ENCODE measurements at places on chromosomes 2 and 18.

DNA sequence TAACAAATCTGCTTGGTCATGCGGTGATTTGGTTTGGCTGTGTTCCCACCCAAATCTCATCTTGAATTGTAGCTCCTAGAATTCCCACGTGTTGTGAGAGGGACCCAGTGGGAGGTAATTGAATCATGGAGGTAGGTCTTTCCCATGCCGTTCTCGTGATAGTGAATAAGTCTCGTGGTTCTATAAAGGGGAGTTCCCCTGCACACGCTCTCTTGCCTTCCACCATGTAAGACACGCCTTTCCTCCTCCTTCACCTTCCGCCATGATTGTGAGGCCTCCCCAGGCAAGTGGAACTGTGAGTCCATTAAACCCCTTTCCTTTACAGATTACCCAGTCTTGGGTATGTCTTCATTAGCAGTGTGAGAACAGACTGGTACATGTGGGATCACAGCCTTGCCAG lies 36.7 kb downstream of the TRABD2A start:
- DNase-seq = no peak

GRCh38 chr18:32469691-32470459 lies 807 bp downstream of the GAREM1 start:
- DNase-seq = no peak

DNA sequence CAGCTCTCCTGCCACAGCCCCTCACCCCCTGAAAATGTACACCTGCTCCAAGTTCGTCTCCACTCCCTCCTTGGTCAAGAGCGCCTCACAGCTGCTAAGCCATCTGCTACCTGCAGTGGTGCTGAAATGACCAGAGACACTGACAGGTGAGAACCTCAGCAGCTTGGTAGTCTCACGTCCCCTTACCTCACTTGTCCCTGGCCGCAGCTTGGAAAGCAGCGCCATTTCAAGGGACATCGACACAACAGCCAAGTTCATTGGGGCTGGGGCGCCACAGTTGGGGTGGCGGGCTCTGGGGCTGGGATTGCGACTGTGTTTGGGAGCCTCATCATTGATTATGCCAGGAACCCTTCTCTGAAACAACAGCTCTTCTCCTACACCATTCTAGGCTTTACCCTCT lies 47.5 kb downstream of the ANKRD44 start:
- no peak for DNase-seq

DNA sequence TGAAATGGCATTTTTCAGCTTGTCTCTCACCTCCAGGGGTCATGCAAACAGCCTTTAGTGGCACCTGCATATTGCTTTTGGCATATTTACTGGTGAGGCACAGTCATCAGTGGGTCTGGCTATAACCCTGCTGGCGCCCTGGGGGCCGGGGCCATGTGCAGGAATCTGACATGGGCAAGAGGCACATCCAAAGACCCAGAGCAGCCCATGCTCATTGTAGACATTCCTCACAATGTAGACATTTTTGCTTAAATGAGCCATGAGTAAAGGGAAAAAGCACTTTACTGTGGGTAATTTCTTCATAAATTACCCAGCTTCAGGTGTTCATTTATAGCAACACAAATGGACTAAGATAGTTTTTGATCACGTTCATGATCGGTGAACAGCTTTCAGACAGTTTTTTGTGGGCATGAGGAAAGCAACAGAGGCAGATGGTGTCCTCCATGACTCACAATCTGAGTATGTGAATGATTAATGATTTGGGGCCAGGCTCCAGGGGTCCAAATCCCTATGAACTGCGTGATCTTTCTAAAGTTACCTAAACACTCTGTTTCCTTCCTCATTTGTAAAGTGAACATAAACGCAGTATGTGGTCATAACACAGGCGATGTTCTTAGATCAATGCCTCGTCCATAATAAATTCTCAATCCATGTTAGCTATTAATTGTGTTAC lies 85.8 kb downstream of the LIPG start:
- no peak for DNase-seq

GRCh38 chr2:94870440-94871225 lies 597 bp upstream of the TEKT4 start:
- no peak for DNase-seq

GRCh38 chr2:207088839-207089238 lies 76.9 kb downstream of the KLF7 start:
- no peak for DNase-seq

- DNase-seq = no peak
Observed at GRCh38 chr2:2581331-2582159, 250.5 kb upstream of the MYT1L start.

GRCh38 chr2:232282508-232283055 lies 96.0 kb upstream of the ALPP start:
- no peak for DNase-seq

GRCh38 chr2:237882510-237883481 lies 23.4 kb downstream of the RAMP1 start:
- no peak for DNase-seq

- DNase-seq = no peak
Observed at GRCh38 chr18:59006461-59007067, 133.1 kb upstream of the SEC11C start.

DNA sequence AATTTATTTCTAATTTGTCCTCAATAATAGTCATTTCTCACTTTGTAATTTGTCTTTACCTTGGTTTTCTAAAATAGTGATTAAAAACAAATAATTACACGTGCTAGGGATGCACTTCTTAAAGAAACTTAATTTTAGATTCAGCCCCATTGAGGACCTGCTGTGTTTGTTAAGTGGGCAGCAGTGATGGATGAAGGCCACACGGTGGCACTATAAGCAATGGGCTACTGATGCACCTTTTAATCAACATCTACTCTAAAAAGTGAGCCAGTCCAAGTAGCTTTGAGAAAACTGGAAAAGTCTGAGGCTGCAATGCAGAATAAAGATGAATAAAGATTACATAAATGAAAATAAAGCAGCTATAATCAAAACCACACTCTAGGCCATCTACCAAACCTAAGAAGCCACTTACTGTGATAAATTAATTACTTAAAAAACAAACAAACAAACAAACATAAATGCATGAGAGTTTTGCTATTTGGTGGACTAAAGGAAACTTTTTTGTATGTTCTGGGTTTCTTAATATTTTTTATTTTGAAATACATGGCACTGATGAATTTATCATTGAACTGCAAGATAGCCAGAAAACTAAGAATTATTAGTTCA lies 89.3 kb downstream of the PDE11A start:
- DNase-seq = no peak

- DNase-seq = no peak
Observed at GRCh38 chr2:165547900-165548299, 78.4 kb downstream of the CSRNP3 start.

GRCh38 chr2:3126911-3127621 lies 250.6 kb downstream of the EIPR1 start:
- DNase-seq = no peak

DNA sequence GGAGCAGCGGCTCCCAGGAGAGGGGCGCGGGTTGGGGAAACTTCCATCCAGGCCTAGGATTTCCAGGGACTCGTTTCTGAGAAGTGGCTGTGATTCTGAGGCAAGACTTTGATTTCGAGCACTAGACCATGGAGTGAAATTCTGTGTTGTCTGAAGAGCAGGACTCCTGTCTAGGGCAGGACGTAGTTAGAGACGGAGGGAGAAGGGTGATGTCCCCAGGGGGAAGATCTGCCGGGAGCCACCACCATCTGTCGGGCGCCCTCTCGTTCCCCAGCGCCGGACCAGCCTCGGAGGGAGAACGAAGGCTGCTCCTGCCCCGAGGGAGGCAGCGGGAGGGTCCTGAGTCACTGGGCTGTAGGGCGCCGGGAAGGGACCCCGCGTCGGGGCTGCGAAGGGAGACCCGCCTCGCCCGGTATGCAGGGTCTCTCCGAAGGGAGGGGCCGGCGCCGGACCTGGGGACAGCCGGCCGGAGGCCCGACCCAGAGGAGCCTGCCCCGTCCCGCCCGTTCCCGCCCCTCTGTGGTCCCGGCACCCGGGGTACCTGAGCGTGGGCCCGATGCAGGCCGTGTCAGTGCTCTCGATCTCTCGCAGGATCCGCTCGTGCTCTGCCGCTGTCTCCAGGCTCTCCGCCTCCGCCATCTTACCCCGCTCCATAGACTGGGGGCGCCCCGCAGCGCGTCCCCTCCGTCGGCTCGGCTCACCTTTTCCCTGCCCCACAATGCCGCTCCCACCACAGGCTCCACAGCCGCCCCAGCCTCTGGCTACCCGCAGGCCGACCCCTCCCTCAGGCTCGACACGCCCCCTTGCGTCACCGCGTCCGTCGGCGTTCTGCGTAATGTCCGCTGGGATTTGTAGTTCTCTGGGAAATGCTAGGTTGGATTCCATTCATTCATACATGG lies at the start of gene EXOC6B:
Gene EXOC6B, minus strand, starts transcription at position 777 of the 899 bp plus-strand sequence.
- DNase-seq = peak; percentile 86

- DNase-seq = no peak
Observed at GRCh38 chr2:143435131-143435530, 305.9 kb downstream of the ARHGAP15 start.

GRCh38 chr2:233453916-233454315 lies 99.6 kb downstream of the DGKD start:
- no peak for DNase-seq

DNA sequence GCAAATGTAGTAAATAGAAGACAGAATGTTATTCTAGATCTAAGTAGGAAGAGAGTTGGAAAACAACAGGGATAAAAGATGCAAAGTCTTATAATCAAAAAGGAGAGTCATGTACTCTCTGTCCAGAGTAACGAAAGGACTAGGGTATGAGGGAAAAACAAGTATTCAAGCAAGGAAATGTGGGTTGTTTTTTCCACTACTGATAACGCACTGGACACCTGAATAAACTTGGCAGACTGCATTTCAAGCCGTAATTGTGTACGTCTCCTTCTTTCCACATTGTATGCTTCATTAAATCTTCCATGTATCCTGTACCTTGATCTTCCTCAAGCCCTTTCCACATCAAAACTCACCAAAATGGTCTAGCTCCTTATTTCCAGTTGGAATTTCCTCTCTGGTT lies 420.6 kb downstream of the ZEB2 start:
- DNase-seq = no peak

GRCh38 chr2:151197184-151198108 lies 64.2 kb downstream of the RBM43 start:
- DNase-seq = no peak

DNA sequence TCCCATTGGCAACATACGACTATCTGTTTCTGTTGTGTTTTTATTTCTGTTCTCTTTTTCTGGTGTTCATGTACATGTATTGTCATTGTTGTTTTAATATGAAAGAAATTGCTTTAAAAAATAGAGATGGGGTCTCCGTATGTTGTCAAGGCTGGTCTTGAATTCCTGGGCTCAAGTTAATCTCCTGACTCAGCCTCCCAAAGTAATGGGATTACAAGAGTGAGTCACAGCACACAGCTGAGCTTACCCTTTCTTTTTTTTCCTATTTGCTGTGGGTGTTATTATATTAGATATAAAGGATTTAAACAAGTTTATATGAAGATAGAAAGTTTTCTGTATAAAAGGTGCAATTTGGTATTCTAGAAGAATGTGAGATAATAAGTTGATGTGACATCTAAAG lies 554.6 kb downstream of the DSC3 start:
- no peak for DNase-seq

DNA sequence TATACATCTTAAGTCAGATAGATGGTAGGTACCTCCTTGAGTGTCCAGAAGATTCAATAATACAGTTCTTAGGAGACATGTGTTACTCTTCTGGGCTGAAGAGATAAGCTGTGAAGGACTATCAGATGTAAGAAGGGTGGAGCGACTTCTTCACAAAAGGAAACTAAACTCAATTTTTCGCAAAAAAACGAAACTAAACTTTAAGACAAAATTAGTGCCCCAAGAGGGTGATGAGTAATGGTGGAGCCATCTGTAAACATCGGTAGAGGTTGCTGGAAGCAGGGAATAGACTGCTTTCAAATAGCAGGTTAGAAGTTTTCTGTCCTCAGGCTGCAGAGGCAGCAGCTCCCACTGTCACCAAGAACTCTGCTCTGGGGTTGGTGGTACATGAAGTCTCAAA lies 111.6 kb upstream of the TACR1 start:
- no peak for DNase-seq

- DNase-seq = no peak
Observed at GRCh38 chr18:47929681-47930198, 719 bp downstream of the SMAD2 start.

- DNase-seq = no peak
Observed at GRCh38 chr2:173395567-173396351, 41.1 kb downstream of the CDCA7 start.

DNA sequence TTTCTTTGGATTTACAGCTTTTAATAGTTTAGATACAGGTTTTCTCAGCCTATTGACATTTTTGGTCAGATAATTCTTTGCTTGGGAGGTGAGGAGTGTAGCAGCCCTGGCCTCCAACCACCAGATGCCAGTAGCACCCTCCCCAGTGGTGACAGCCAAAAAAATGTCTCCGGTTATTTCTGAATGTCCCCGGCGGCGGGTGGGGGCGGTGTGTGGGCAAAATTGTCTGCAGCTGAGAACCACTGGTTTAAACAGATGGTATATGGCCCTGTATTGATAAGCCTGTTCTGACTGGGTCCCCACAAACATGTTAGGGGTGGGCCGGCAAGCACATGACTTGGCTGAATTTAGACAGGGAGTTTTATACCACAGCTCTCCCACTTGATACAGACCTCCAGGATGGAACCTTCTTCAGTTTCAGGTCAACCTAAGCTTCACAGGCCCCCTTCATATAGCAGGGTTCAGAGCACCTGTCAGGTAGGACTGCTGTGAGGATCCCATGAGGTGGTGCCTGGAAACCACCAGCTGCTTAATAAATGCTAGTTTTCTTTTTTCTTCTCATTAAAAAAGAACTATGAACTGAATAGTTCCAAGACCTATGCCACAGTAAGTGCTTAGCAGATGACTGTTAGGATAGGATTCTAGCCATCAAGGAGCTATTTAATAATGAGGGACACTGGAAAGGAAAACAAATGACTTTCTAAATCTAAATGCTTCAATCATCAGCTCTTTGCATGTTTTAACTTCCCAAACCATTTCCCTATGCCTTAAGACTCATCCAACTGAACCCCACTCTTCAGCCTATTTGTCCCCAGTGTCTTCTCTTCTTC lies 18.1 kb downstream of the LPIN2 start:
- DNase-seq = peak; percentile 68

- DNase-seq = no peak
Observed at GRCh38 chr2:101873543-101873942, 118.2 kb upstream of the IL1R2 start.
